Esophagus squamous epithelium (tissue), 5 donors: ENCODE measurements at places on chromosomes 1 and 21.

DNA sequence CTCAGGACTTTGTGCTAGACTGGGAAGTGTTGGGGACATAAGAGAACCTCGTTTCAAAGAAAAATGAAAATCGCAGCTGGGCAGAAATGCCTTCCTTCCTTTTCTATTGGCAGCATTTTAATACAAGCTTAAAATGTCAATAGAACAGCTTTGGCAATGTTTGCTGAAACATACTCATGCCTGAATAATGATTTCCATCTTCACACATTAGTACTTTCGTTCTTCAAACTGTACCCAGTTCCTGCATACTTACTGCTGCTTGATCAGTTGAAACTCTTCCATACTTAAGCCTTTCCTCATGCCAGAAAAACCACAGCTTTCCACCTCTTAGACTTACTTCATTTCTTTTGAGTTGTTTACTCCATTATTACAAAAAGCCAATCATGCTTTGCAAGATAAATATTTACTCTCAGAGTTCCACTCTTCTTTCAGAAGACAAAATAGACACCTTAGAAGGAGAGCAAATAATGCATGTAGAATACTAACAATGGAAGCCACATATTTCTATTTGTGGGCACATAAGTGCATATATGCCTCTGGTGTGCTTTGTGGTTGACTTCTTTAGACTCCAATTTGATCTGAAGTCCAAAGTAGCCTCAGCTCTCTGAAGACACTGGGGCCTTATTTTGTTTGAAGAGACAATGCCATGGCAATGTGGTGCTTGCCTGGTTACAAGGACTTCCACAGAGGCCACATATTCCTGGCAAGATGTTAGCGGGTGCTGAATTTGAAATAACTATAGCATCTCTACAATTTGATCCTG lies 22.7 kb upstream of the CD55 start:
- no peak for DNase-seq

DNA sequence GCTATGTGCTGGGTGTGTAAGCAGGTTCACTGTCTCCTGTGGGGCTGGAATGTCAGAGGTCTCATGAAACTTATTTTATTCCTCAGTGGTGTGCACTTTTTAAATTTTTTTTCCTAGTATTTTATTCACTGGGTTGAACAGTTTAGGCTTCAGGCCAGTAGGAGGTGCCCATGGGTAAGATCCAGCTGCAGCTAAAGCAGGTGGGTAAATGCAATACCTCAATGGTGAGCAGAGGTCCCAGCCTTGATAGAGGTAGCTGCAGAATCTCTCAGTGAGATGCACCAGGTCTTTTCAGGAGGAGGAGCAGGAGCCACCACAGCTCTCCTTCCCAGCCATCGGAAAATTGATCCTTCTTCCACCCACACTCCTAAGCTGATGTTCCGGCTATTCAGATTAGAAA lies 12.6 kb upstream of the OR6N2 start:
- DNase-seq: no peak

DNA sequence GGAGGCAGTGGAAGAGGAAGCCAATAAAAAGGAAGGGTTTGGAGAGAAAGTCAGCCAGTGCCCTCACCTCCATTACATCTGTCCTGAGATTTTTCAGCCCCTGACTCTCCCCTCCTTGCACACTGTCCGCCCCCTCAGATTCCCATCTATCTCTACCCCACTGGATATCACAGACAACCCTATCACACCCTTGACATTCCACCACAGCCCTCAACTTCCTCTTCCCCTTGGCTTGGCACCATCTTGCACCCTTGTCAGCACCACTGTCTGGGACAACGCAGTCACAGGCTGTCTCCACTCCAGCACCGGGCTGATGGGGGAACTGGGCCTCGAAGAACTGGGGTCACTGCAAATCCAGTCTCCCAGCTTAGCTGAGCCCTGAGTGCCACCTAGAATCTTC lies 14.2 kb upstream of the PLEKHA6 start:
- no peak for DNase-seq

DNA sequence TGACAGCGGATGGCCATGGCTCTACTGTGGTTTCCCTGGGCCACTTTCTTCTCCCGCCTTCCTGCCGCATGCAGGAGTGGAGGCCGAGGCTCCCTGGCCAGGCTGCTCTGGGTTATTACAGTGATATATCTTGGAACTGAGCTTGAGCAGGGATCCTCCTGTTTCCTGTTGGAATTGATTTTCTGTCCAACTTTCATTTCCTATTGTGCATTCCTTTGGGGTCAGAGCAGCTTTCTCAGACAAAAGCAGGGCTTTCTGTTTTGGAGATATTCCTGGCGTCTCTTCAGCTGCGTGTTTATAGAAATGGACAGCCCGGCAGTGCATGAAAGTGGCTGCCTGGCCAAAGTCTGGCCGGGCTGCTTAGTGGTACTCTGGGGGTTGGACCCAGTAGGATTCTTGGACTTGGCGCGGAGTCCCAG lies 146.4 kb downstream of the KIF26B start:
- DNase-seq: no peak

- DNase-seq: no peak
These were observed 142.2 kb downstream of the NFIA start for GRCh38 chr1:61224609-61225008.

DNA sequence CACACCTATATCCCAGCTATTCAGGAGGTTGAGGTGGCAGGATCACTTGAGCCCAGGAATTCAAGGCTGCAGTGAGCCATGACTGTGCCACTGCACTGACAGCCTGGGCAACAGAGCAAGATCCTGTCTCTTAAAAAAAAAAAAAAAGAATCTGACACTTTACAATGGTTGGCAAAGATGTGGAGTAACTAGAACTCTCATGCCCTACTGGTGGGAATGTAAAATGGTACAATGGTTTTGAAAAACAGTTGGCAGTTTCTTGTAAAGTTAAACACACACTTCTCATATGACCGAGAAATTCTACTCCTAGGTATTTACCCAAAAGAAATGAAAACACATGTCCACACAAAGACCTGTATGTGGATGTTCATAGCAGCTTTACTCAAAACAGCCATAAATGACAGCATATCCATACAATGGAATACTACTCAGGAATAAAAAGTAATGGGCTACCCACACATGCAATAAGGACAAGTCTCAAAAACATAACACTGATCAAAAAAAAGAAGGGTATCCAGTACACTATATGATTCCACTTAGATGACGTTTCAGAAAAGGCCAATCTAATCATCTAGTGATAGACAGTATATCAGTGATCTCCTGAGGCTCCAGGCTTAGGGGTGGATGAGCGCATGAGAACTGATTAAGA lies 58.1 kb downstream of the HLCS start:
- DNase-seq: no peak

DNA sequence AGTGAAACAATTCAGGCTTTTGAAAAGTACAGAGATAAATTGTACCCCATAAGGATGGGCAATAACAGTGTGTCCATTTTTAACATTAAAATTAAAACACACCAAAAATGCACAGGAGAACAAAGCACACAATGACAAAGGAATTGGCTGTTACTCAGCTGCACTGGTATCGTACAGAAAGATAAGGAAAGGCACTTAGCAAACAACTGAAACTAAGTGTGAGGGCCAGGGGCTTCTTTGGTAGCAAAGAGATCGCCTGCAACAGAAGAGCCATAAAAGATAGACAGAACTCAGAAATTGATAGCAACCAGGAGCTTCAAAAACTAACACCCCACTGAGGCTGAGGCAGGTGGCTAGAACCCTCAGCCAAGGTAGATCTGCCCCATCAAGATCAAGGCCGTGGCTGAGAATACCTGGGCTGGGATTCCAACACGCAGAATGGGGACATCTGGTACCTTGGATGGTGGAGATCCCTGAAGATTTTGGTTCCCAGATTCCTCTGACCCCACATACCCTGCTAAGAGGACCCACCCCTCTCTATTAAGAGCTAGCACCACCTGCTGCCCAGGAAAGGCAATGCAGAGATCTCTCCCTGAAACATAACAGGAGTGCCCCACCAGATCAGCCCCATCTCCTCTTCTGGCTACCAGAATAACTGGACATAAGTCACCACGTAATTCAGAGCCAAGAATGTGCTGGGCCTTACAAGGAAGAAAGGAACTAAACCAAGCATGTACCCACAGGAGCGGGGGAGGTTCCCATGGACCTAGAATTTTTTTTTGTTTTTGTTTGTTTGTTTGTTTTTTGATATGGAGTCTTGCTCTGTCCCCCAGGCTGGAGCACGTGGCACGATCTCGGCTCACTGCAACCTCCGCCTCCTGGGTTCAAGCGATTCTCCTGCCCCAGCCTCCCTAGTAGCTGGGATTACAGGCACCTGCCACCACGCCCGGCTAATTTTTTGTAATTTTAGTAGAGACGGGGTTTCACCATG lies 16.2 kb downstream of the PLEKHO1 start:
- DNase-seq: no peak

GRCh38 chr1:210292231-210292871 lies 36.4 kb upstream of the HHAT start:
- DNase-seq: no peak

DNA sequence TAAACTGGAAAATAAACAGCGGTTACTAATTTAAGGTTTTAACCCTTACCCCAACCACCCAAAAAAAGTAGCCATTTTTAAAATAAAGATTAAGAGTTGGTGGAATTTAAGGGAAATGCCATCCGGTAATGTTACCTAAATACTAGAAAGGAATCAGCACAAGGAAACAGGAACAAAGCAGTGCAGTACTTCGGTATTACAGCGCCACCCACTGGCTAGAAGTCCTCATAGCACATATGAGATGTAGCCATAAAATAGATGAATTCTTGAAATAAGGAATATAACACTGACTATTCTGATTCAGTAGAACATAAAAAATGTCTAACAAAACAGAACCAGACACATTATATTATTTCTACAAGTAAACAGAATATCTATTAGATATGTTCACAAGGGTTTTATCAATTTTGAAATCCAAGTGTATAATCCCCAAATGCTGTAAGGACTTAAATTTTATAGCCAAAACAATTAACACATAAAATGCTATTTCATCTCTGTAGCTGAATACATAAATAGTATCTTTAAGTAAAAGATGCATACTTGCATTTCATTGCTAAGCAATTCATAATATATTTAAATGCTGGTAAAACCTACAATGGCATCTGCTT lies 58.8 kb downstream of the FRRS1 start:
- DNase-seq: no peak

GRCh38 chr1:204419064-204419403 lies 7.4 kb upstream of the PPP1R15B start:
- no peak for DNase-seq

DNA sequence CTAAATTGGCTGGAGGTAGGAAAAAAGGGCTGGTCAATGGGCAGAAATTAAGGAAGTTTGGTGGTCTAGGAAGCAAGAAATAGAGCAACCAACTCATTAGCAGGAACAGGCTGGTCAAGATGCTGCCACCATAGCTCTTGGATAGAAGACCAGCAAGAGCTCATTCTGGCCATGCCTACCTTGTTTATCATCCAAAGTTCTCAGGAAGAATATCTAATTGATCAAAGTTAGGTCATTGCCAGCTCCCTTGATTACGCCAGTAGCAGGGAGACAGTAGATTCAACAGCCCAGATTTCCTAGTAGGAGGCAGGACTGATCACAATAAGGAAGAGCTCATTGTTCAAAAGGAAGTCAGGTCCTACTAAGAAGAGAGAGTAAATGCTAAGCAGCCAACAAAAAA lies 370.2 kb downstream of the GPATCH2 start:
- no peak for DNase-seq

GRCh38 chr21:41932576-41933312 lies 21.1 kb downstream of the C2CD2 start:
- no peak for DNase-seq

DNA sequence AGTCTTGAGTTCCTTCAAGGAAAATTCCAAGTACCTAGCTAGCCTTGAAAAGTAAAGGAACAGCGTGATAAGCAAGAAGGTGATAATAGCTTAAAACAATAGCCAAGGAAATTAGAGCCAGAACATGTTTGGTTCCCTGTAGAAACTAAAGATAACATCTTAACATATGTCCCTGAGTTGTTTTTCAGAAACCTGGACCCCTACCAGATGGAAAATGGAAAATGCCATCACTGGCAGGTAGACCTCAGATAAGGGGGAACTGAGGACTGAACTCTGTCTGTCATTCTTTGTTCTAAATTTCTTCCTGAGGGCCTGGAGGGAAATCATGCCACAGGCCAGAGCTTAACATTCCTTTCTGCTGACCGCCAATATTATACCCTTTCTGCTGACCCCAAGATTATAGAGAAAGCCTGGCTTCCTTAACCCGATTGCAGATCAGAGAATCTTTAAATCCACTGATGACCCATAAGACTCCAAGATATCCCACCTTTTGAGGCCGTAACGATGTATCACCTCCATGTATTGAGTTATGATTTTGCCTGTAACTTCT lies 23.4 kb downstream of the CNIH3 start:
- DNase-seq: no peak

- DNase-seq: no peak
These were observed 44.7 kb downstream of the TNNT2 start for GRCh38 chr1:201332616-201333335.

- no peak for DNase-seq
These were observed 187.5 kb downstream of the PSMG1 start for GRCh38 chr21:38995731-38996130.

DNA sequence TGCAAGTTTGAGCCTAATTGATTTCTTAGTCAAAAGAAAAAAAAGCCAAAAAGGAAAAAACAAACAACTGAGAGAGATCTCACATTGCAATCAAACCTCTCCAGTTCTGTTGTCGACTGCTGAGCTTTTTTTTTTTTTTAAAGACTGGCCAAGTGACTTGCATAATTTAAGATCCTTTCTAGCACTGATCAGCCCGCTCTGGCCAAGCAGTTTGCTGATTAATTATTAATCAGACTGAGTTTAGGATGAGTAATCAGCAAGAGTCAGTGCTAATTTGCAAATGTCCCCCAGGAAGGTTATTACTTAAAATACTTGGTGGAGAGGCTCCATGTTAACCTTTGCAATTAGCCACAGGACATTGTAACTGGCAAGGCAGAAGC lies 39.3 kb downstream of the HMGB4 start:
- DNase-seq: no peak

GRCh38 chr1:225426395-225427234 lies 1.2 kb downstream of the LBR start:
- no peak for DNase-seq

- no peak for DNase-seq
These were observed 110.8 kb upstream of the KAZN start for GRCh38 chr1:14487671-14488070.

DNA sequence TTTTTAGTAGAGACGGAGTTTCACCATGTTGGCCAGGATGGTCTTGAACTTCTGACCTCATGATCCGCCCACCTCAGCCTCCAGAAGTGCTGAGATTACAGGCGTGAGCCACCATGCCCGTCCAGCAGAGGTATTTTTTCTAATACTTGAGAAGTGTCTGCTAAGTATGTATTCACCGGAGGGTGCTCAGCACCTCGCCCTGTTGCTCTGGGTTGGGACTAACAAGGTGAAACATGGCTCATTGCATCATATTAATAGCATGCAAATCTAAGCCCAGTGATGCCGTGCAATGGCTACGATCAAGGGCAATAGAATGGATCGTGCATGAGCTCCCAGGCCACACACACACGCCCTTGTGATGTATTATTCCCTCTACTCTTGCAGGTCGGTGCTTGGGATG lies 68.7 kb downstream of the PDE9A start:
- no peak for DNase-seq
